ENCODE measurements at places on chromosomes 5 and 9.

- no peak for DNase-seq
These were observed 17.8 kb upstream of the LRRC70 start for GRCh38 chr5:62560786-62561185.

GRCh38 chr5:176535664-176536131 is 1.5 kb downstream of the RNF44 start:
- no peak for DNase-seq

GRCh38 chr5:28766565-28767158 is 1728.3 kb upstream of the CDH9 start:
- DNase-seq = no peak

DNA sequence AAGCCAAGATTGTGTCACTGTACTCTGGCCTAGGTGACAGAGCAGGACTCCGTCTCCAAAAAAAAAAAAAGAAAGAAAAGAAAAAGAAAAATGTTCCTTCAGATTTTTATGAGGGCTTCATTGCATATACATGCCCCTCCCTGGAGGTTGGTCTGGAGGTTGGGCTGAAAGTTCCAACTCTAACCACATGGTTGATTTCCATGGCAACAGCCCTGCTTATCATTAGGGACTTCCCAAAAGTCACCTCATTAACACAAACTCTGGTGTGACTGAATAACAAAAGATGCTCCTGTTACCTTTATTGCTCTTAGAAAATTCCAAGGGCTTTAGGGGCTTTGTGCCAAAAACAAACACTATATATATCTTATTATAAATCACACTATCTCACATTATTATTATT is 113.8 kb downstream of the TMC1 start:
- no peak for DNase-seq

GRCh38 chr9:133513214-133514100 is 11.3 kb downstream of the MYMK start:
- DNase-seq = no peak

DNA sequence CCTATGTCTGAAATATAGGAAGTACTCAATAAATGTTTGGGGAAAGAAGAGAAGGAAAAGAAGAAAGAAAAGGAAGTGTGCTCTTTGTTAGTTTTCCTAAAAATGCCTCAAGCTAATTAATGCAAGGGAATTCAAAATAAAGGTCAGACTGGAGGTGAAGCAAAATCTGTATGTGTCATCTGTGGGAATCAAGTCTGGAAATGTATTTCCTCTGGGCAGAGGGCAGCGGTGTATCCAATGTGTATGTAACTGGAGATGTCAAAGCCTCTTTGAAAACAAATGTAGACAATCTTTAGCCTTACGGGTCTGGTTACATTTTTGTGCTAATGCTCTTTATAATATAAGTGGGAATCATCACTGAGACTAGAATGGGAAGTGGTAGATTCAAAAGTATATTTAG is 471.4 kb downstream of the MAN2A1 start:
- DNase-seq = no peak

DNA sequence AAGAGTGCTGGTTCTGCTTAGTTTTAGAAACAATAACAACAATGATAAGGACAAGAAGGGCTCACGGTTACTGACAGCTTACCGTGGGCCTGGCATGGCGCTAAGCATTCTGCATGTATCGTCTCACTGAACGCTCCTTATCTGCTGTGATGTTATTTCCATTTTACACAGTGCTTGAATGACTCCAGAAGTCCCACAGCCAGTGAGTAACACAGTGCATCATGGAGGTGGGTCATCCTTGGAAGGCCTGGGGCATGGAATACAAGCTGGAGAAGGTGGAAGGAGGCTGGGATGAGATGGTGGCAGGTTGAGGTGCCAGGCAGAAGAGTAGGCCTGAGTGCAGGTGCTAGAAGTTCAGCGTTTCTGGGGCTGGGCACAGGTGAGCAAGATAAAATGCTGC is 36.5 kb upstream of the FAT2 start:
- peak; percentile 77 for DNase-seq

DNA sequence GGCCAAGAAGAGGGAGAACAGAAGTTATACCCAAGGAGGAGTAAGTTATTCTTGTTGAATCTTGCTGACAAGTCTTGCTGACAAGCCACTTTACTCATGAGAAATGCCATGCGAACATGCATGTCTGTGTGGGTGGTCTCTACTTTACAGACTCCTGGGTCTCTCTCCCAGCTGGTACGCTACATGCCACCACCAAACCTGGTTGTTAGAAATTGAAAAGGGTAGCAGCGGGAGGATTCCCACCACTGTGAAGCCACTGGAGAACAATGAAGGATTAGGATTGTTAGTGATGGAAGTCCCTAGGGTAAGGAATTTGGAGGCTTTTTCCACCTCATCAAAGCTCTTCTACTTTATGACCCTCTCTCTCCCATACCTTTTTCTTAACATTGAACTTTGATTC is 53.6 kb upstream of the GABRB2 start:
- no peak for DNase-seq

DNA sequence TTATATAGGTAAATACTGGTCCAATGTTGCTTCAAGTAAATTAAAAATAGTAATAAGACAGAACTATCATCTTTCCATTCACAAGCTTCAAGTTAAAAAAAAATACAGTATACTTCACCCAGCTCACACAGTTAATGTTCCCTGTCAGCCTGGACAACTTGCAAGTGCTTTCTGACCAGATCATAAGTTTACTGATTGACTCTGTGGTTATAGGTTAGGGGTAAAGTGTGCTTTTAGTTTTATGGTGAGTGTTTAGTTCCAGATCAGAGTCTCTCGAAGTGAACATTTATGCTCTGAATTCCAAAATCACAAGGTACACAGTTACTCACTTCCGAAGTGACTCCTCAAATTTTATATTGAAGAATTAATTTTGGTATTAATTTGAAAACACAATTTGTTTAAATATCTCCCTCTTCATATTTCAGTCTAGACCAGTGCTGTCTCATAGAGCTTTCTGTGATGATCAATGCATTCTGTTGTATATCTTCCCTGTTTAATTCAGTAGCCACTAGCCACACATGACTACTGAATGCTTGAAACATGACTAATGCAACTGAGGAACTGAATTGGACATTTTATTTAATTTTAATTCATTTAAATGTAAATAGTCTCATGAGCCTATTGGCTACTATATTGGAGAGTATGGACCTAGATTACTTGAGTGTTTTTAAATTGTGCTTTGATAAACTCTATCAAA is 90.7 kb downstream of the MEF2C start:
- DNase-seq = no peak

DNA sequence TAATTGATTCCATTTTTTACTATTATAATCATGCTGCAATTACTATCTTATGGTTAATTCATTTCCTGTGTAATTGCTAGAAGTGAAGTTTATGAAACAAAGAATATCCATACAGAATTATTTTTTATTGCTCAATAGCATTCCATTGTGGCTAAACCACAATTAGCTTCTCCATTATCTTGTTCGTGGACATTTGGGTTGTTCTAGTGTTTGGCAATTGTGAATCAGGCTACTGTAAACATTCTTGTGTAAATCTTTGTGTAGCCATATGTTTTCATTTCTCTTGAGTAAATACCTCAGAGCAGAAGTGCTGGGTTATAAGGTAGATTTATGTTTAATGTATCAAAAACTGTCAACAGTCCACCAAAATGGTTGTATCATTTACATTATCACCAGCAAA is 341.1 kb downstream of the MAT2B start:
- DNase-seq = no peak

- no peak for DNase-seq
These were observed 10.4 kb upstream of the CEL start for GRCh38 chr9:133051281-133051900.

DNA sequence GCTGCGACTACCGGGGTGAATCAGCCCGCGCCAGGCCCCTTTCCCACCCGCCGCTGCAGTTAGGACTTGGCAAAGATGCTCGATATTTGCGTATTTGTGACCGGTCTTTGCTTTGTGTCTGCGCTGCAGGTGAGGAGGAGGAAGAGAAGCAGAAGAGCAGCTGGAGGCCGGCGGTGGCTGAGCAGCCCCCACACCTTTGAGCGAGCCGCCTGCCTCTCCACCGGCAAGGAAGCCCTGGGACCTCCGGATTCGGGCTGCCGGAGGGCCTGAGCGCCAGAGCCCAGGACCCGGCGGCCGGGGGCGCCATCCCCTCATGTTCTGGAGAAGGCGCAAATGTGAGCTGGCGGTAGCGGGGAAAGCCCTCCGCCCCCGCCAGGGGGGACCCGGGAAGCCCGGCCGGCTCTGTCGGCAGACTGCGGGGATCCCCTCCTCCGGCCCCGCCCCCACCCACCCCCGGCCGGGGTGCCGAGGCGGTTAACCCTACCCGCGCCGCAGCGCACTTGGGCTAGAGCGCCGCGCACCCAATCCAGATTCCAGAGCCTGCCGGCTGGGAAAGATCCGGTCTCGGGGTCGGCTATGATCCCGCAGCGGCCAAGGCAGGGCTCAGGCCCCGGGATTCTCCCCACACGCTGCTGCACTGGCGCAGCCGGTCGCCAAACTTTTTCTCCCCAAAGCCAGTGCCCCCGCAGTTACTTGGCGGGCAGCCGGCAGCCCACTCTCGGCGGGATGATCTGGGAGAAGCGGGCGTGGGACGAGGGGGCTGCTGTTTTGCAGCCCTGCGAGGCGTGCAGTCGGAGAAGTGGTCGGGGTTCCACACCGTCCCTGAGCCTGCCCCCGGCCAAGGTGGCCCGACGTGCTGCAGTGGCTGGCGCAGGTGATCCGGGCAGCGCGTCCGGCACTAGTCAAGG is 800 bp upstream of the KCNN2 start:
- DNase-seq = no peak

GRCh38 chr9:128946571-128947276 is 679 bp downstream of the DOLK start:
- no peak for DNase-seq

DNA sequence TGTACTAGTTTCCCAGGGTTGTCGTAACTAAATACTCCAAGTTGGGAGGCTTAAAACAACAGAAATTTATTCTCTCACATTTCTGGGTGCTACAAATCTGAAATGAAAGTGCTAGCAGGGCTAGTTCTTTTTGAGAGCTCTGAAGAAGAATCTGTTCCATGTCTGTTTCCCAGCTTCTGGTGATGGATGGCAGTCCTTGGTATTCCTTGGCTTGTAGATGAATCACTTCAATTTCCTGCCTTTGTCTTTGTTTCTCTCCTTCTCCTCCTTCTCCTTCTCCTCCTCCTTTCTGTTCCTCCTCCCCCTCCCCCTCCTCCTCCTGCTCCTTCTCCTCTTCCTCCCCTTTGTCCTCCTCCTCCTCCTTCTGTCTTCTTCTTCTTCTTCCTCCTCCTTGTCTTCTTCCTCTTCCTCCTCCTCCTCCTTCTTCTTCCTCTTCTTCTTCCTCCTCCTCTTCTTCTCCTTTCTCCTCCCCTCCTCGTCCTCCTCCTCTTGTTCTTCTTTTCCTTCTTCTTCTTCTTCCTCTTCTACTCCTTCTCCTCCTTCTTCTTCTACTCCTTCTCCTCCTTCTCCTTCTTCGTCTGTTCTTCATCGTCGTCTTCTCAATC is 104.7 kb upstream of the ANKRD55 start:
- DNase-seq = no peak

- DNase-seq = no peak
These were observed 13.6 kb upstream of the SYNPO start for GRCh38 chr5:150626853-150627276.

GRCh38 chr5:35103637-35104299 is 56.0 kb upstream of the AGXT2 start:
- no peak for DNase-seq

- DNase-seq = no peak
These were observed 283.7 kb downstream of the TLR4 start for GRCh38 chr9:117987945-117988344.

DNA sequence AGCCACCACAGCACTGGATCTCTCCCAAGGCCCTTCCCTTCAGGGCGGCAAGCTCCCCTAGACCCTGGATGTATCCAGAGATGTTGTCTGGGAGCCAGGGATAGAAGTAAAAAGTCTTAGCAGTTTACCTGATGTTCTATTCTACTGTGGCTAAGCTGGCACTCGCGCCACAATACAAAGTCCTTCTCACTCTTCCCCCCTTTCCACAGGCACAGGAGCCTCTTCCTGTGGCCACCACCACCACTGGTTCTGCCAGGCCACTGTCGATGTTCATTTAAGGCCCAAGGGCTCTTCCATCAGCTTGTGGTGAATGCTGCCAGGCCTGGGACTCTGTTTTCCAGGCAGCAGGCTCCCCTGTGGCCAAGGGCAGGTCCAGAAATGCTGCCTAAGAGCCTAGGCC is 33.7 kb downstream of the MEGF9 start:
- DNase-seq = no peak

Measured in lower leg skin (tissue), 4 donors.